ENCODE measurements at places on chromosomes 13 and 19. TPM values are rescaled to one million over a fixed set of nuclear protein-coding genes. Genes with fewer than 3 reads are reported as not detected.

The C19orf85 gene
- not detected for total RNA-seq

The SBK2 gene
- not detected for total RNA-seq

The CGB1 gene
- total RNA-seq: not detected

The RBM26 gene
- 61.7 TPM for total RNA-seq

The SIGLECL1 gene
- not detected for total RNA-seq

The SYNGR4 gene
- not detected for total RNA-seq

The ZNF837 gene
- total RNA-seq: 2.3 TPM

The TFPT gene
- 33.1 TPM for total RNA-seq

The CEACAM20 gene
- total RNA-seq: not detected

The KRTDAP gene
- not detected for total RNA-seq

The STRN4 gene
- 68.8 TPM for total RNA-seq

The CAPN12 gene
- 5.2 TPM for total RNA-seq

The WDR88 gene
- not detected for total RNA-seq

The OR4F17 gene
- not detected for total RNA-seq

The DNAAF3 gene
- 0.27 TPM for total RNA-seq

The ZNF296 gene
- total RNA-seq: 7.9 TPM

The MYPOP gene
- total RNA-seq: 5.8 TPM

The GZMM gene
- total RNA-seq: 50.5 TPM

The CCL25 gene
- total RNA-seq: not detected

The ATP5F1D gene
- total RNA-seq: 179 TPM
